ENCODE measurements at places on chromosomes 7 and 10.

GRCh38 chr10:106956216-106956915 lies 208.1 kb downstream of the SORCS1 start:
- DNase-seq, result no peak

- DNase-seq, result no peak
Observed at GRCh38 chr7:132367795-132368194, 208.5 kb downstream of the PLXNA4 start.

DNA sequence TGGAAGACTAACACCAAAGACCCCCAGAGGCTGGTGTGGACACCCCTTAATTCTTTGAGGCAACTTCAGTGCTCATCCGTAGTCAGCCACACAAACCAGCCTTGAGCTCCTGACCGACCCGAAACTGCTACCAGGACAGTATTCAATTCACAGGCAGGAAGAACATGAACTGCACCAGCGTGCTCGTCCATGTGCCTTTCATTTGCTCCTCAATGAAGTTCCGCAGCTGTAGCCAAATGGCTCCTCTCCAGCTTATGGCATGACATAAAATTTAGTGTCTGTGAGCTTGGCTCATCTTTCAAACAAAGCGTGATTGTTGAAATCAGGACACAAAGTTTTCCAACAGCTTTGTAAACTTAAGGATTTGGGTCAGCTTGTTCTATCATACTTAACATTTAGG lies 144.1 kb upstream of the FAM171A1 start:
- no peak for DNase-seq

DNA sequence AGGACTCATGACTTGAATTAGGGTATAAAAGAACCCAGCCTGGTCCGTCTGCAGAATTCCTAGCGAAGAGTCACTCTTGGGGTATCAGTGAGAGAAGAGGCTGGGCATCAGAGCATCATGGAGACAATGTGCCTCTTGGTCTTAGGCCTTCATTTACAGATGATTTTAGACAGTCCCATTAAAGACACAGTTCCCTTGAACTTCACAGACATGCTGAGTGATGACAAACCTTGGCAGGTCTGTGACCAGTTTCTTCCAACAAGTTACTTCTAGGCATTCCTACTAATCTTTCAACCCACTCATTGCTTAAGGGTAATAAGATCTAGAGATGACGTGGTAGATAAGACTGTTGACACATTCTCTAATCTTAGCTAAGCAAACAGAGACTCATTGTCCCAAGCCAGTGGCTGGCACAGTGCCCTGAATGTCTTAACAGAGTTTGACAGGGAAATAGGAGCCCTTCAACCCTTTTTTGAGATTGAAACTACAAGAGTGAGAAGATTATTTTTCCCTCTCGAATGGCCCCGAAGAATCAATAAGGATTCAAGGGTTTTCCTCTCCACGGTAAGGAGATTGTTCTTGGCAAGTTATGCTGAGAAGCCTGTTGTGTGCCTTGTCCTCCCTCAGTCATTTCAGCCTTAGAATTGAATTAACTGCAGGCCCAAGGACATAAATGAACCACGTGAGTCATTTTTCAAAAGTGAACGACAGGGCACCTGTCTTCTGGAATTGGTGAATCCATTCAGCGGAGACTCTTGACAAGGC lies 281.1 kb downstream of the CCDC3 start:
- DNase-seq, result peak; percentile 54

- DNase-seq, result no peak
Observed at GRCh38 chr7:98338441-98338840, 57.0 kb downstream of the BRI3 start.

- no peak for DNase-seq
Observed at GRCh38 chr10:69146759-69147158, 22.8 kb downstream of the VPS26A start.

DNA sequence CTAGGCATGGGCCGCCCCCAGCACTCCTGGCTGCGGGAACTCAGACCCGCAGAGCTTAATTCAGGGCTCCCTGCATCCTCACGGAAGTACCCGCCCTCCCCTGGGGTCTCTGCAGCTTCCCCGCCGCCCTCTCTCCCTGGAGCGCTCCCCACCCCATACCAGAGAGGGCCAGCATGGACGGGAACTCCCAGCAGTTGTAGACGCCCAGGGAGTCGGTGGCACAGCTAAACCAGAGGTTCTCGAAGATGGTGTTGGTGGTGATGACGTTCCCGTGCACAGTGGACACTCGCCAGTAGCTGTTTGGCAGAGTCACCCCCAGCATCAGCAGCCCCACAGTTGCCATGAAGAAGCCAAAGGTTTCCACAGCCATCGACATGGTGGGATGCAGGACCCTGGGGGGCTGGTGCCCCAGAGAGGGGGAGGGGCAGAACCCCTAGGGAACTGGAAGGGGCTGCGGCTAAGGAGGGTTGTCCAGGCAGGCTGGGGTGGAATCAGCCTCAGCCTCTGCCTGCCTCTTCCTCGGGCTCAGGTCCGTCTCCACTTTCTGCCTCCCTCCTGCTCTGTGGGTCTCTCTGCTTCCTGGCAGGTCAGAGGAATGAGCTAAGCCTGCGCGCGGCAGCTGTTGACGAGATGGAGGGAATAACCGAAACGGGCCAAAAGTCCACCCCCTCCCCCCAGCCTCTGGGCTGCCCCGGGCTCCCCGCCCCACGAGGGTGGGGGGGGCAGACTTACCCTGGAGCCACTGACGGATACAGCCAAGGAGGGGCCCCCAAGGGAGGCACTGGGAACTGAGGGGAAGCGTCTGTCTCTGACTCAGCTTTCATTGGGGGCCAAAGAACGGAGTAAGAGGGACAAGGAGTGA lies at the start of gene CLDN15:
Gene CLDN15, minus strand, starts transcription at position 597 of the 862 bp plus-strand sequence. Its CDS starts 221 bp downstream, at position 376.
- DNase-seq, result no peak

- DNase-seq, result no peak
Observed at GRCh38 chr7:128777156-128778123, 1.8 kb upstream of the OPN1SW start.

DNA sequence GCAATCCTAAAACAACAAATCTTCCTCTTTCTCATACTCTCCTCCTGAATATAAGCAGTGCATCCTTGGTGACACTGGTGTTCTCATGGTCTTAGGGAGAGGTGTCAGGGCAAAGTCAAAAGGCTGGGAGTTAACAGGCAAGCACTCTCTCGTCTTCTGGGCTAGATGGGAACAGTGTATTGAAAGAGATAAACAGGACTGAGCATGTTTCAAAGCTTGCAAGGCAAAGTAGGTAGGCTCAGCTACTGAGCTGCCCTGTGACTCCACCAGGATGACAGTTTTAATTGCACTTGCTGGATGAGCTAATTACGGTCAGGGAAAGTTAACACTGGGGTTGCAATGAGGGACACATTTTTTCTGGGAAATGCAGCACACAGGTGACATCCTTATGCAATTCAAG lies 554.9 kb upstream of the NRP1 start:
- DNase-seq, result no peak

DNA sequence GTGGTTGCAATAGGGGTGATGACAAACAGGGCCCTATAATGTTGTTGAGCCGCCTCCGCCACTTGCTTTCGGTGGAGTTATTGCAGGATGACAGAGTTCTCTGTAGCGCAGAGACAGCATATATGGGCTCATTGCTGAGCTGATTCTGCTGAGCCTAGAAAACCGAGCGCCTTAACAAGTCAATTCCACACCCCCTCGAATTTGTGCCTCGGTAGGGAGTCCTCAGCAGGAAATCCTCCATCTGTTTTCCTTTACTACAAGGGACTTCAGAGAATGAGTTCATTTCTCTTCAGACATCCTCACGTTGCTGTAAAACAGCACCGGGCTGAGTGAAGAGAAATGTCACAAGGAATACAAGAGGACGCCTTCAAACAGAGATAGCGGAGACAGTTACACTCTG lies 90.7 kb upstream of the KIAA1217 start:
- no peak for DNase-seq

DNA sequence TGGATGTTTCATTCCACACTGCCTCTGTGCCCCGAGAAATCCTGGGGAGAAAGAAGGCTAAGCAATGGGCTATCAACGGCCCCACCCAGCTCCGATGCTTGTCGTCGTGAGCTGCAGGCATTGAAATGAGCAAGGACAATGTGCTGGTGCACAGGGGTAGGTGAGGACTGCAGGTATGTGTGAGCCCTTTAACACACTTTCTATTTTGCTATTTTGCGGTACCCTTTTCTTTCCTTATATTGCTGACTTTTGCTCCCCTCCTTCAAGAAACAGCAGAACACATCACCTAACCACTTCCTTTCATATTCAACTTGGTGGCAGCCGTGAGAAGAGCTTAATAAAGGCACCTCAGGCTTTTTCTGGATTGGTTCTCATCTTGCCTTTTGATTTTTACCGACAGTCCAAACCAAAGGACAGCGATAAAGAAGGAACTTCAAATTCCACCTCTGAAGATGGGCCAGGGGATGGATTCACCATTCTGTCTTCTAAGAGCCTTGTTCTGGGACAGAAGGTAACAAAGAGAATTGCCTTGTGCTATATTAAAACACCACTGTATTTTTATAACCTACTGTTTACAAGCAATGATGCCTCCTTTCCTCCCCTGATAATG lies 39.2 kb downstream of the AIFM2 start:
- no peak for DNase-seq

DNA sequence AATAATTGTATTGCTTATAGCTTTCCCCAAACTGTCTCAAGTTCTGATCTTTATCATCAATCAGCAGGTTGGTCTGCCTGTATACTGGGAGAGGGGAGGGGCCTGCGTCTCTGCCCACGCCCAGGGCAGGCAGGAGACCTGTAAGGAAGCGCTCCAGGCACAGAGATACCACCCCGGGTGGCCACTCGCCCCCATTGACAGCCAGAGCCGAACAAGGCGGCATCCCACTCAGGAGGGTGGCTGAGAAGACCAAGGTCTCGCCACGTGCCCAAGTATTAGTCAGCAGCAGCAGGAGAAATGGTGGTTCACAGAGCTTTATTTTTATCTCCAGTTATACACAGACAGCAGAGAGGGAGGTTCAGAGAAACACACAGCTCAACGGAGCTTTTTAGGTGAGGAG lies 7.2 kb downstream of the STK32C start:
- no peak for DNase-seq

- no peak for DNase-seq
Observed at GRCh38 chr7:124773938-124774337, 8.3 kb upstream of the GPR37 start.

GRCh38 chr7:47584536-47584895 lies 2.6 kb upstream of the TNS3 start:
- no peak for DNase-seq

DNA sequence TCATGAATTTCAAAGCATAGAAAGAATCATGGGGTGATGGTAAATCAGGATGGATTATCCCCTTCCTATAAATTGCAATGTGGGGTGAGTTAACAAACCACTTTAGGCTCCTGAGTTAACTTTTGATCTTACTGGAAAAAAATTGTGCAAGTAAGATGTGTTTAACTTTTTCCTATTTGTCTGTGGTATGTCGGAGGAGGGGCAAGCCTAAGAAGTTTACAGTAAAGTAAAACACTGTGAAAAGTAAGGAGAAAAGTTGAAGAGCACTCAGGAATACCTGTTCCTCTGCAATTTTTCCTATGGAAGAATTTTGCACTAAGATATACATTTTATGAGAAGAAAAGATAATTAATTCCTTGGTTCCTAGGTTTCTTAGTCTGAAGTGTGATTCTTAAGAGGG lies 44.4 kb downstream of the IFIT5 start:
- no peak for DNase-seq

- no peak for DNase-seq
Observed at GRCh38 chr10:116912162-116912561, 62.9 kb downstream of the ENO4 start.

- DNase-seq, result no peak
Observed at GRCh38 chr7:13416071-13416470, 573.4 kb downstream of the ETV1 start.

DNA sequence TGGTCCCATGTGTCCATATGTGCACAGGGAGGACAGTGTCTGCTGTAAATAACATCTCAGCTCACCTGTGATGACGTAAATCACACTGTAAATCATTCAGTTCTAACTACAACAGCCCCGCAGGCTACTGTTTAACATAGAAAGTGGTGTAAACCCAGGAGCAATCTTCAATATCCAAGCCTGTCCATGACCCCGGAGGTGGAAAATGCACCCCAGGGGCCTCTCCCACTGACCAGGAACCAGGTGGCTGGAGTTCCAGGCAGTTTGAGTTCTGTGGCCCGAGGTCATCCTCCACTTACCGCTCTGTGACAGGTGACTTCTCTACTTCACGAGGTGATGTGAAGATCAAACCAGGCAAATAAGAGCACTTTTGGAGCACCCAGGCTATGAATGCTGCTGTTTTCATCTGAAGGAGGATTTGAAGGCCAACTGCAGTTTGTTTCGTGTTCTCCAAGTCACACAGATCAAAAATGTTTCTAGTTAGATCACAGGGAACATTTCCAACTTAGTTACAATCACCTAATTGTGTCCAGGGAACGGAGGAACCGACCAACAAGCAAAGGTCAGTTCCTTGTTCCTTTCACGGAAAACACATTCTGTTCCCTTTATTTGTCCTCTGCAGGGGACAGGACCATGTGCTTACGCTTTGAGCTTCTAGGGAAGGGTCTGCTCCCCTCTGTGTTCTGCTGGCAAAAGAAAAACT lies 131.8 kb downstream of the WDR37 start:
- DNase-seq, result no peak

- DNase-seq, result no peak
Observed at GRCh38 chr10:124336186-124336585, 82.5 kb downstream of the OAT start.
